AG04450 (cell line): ENCODE measurements at places on chromosomes 4 and X. TPM values are rescaled to one million over a fixed set of nuclear protein-coding genes. Genes with fewer than 3 reads are reported as not detected.

- DNase-seq, result no peak
Observed at GRCh38 chr4:146981651-146982050, 36.0 kb upstream of the TTC29 start.

GRCh38 chr4:115454228-115454627 is 340.8 kb upstream of the NDST4 start:
- DNase-seq, result no peak

DNA sequence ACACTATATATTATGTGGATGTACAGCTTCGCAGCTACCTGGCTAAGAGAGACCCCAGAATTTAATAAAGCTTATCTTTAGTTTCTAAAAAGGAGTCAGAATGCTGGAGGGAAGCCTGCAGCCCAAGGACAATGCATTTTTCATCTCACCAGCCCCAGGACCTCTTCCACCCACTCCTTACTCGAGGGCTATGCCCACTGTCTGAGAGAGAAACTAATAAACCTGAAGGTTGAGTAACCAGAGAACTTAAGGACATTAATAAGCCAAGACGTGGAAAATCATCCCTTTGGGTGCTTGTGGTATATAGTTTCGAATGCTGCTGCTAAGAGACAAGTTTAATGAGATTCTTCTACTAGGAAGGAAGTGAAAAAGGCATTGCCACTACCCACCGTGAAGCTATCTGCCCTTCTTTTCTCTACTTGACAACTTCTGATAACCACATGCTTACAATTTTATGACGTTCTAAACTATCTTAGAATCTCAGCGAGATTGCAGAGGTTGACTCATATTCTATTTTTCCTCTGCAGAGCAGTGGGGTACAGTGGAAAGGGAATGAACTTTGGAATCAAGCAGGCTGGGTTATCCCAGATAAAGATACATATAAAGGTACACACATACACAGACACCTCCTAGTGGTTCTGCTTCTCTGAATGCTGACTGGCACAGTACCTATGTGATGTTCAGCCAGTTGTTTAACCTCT is 3.3 kb downstream of the RELL1 start:
- no peak for DNase-seq

LRAT gene
- not detected in 2 replicates for polyA plus RNA-seq

PAGE2 gene
- polyA plus RNA-seq, result not detected in 2 replicates
